ENCODE measurements at places on chromosomes 7 and 10.

GRCh38 chr10:132737390-132738048 is 48.4 kb downstream of the NKX6-2 start:
- no peak for DNase-seq

DNA sequence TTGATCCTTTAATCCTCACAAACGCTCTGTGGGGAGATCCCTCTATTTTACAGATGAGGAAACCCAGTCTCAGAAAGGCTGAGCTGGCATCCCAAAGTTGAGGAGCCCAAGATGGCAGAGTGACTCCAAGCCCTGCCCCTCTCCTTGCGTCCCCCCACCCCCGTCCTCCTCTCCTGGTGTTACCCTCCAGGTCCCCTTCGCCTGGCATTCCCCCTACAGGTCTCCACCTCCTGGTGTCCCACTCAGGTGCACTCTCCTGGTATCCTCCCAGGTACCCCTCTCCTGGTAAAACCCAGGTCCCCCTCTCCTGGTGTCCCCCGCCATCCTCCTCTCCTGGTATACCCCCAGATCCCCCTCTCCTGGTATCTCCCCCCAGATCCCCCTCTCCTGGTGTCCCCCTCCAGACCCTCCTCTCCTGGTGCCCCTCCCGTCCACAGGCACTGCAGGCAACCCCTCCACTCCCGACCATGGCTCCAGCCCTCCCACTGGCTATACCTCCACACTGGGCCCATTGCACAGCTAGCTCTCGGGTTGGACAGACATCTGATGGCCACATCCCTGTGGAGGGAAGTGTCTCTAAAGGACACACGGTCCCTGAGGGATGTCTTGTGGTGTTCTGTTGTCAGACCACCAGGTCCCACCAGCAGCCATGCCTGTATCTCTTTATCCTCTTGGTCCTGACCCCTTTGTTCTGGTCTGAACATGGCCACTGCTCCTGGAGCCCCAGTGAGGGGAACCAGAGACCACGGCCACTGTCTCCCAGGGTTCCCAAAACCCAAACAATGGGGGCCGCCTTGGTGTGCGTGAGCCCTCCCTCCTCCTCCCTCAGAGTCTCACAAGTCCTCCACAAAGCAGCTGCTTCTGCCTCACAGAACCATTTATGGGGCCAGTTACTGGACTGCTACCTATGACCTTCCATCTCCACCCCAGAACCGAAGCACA is 37.2 kb downstream of the CALML3 start:
- no peak for DNase-seq

DNA sequence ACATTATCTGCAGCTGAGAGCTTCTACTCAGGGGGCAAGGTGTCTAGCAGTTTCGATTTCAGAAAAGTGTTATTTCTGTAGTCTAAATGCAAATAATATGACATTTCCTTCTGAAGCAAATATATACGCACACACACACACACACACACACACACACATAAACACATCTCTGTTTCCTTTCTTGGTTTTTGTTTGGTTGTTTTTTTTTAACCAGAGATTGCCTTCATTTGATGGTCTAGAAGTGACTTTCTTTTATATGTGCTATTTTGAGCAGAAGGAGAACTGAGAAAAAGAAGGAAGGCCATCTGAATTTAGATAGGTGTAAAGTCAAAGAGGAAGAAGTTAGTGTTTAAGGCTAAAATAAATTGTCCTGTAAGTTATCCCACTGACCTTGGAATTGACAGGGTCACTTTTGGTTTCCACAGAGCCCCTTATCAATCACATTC is 142.2 kb downstream of the TRIL start:
- no peak for DNase-seq

GRCh38 chr10:77673515-77674140 is 36.0 kb upstream of the KCNMA1 start:
- no peak for DNase-seq

GRCh38 chr10:59060852-59061251 is 115.6 kb upstream of the PHYHIPL start:
- no peak for DNase-seq

GRCh38 chr7:118971706-118972105 is 747.2 kb downstream of the ANKRD7 start:
- DNase-seq, result no peak

GRCh38 chr7:102064361-102065025 is 222.2 kb upstream of the SH2B2 start:
- no peak for DNase-seq

- DNase-seq, result no peak
These were observed 13.6 kb downstream of the VPS50 start for GRCh38 chr7:93245525-93246432.

- no peak for DNase-seq
These were observed 142.8 kb upstream of the CALCR start for GRCh38 chr7:93717217-93717900.

GRCh38 chr10:117968354-117969182 is 78.2 kb downstream of the RAB11FIP2 start:
- DNase-seq, result no peak

DNA sequence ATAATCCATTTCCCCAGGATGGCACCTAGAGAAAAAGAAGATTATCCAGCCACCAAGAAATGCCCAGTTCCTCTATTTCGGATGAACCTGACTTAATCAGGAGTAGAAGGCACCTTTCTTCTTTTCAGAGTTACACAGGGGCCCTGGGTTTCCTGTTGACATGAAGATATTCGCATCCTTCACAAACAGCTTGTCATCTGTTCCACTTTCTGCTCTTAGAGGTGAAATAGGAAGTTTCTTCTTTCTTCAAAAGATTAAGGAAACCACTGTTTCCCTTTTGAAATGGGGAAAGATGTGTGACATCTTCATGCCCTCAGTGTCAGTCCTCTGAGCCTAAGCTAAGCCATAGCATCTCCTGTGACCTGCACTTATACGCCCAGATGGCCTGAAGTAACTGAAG is 39.1 kb upstream of the RAB18 start:
- DNase-seq, result no peak

DNA sequence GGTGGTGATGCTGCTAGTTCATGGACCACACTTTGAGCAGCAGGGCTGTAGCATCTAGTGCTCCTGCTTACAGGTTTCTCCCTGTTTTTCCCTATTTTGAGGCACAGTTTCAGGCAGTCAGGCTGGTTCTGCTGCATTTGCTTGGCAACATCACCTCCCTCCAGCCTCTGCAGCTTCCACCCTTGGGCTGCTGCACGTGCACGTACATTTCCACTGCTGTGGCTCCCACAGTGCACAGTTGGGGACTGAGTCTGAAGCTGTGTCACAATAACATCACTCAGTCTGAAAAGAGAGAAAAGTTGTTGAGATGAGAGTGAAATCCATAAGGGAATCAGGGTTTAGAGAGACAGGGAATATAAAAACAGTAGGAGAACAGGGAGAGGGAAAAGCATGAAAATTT is 230.7 kb upstream of the FZD1 start:
- no peak for DNase-seq

- no peak for DNase-seq
These were observed 105.4 kb upstream of the FAM133B start for GRCh38 chr7:92695308-92696261.

- no peak for DNase-seq
These were observed 39.9 kb downstream of the CALML3 start for GRCh38 chr10:5564537-5565204.

DNA sequence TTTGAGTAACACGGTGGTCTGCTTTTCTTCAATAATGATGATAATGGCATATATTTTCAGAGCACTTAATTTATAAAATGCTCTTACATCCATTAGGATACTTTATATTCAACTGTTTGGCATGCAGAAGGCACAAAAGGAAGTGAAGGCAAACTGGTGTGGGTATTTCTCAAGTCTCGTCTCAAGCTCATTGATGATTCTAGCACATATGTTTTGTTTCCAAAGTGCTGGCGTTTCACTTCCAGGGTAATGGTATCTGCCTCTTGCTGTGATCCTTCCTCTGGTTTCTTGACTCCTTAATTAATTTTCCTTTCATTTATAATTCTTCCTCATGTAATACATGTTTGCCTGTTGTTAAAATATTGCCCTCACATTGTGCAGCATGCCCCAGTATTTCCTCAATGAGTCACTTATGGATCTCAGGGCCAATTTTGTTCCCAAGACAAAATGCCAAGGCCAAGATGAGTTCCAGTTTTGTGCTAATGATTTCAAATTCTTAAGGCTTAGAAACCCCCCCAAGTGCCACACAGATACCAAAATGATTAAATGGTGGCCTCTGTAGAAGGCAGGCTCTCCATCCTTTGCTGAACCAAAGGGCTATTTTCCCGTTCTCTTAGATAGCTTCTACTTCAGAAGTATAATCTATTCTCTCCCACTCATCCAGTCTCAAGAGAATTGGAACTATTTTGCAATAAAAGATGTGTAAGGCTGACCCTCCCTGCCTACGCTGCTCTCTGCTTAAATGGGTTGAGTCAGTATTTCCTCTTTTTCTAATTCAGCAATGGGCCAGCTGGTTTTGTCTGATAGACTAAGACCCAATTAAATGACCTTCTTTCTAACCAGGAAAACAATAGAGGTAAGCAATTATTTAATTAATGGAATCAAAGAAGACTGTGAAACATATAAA is 171.2 kb downstream of the ZNF365 start:
- DNase-seq, result no peak

DNA sequence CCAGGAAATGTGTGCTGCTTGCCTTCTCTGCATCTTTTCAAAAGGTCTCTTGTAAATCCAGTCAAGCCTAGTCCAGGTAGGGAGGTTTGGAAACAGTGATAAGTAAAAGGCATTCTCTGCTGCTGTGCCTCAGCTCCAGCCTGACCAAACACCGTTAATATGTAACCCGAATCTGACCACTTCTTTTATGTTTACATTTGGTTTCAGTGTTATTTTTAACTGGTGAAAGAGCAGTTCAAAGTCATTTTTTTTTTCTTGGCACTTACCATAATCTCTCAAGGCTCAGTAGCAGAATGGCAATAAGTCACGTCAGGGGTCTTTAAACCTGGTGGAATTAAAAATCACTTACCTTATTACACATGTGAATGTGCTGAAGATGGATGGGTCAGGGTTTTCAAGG is 216.8 kb downstream of the PTEN start:
- DNase-seq, result no peak

DNA sequence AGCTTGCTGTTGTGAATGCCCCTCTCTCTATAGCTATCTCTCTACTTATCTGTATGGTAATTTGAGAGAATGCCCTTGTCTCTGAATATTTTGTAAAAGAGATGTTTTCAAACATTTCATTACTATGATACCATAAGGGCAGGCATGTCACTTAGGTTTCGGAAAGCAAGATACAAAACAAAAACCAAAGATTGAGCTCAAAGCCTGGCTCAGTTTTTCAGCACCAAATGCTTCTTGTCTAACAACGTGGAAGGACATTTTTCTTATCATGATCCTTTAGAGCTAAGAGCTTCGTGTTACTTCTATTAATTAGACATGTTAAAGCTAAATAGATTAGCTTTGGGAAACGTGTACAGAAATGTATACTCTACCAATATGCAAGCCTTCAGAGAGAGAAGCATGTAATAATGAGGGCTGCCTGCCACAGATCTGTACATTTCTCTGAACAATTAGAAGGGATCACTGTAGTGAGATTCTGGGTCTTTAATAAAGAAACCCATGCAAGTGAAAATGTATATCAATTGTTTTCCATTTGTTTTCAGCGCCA is 148.9 kb downstream of the ARID5B start:
- DNase-seq, result no peak

- no peak for DNase-seq
These were observed 621.2 kb downstream of the REEP3 start for GRCh38 chr10:64142395-64142794.

GRCh38 chr10:110263164-110263563 is 41.6 kb downstream of the SMNDC1 start:
- no peak for DNase-seq

GRCh38 chr10:90302758-90303481 is 554.9 kb downstream of the HTR7 start:
- no peak for DNase-seq

- DNase-seq, result no peak
These were observed 86.4 kb downstream of the PRPF18 start for GRCh38 chr10:13673156-13673555.

DNA sequence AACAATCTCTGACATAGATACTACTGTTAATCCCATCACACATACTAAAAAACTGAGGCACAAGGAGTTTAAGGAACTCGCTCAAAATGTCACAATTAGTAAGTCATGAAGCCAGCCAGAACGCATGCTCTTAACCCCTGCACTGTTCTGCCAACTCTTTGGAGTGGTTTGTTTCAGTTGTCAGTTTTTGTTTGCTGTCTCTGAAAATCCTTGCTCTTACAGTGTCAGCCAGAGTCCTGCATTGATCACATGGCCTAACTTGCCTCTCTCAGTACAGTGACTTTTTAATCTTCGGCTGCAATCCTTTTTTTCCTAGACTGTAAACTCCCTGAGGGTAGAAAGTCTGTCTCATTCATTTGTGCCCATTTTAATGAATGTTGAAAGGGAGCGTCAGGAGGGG is 753.8 kb downstream of the AUTS2 start:
- DNase-seq, result no peak

DNA sequence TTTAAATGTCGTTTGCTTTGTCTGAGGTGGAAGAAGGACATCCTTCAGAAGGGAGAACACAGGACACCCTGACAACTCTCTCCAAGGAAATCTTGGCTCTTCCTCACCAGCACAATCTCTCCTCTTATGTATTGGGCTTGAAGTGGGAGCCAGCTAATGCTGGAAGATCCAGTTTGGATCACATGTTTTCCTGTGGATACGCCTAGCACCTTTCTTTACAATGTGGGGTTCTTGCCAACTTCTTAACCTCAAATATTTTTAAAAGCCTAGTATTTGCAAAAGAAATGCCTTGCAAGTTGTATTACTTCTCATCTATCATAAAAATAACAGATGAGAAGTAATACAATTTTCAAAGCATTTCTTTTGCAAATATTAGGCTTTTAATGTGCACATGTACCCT is 76.4 kb downstream of the FRMD4A start:
- DNase-seq, result no peak

GRCh38 chr7:117090791-117091190 is 137.5 kb downstream of the ST7 start:
- no peak for DNase-seq

DNA sequence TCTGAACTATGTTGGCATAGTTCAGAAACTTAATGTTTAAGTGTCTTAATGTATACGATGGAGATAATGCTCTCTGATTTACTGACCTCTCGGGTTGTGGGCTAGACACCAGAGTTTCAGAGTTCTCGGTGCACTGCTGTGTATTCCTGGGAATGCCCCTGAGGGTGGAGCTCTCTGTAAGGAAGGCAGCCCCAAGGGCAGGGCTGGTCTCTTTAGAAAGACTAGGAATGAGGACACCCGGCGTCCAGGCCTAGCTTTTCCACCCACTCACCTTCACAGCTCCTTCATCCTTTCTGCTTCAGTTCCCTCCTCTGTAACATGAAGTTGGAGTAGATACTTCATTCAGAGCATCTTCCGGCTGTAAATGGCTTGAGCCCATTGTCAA is 536.6 kb upstream of the GALNT17 start:
- no peak for DNase-seq

Measured in activated CD8-positive, alpha-beta memory T cell treated with anti-CD3 and anti-CD28 coated beads for 4 hours (primary cell).